ENCODE measurements at places on chromosomes 13 and 19.

DNA sequence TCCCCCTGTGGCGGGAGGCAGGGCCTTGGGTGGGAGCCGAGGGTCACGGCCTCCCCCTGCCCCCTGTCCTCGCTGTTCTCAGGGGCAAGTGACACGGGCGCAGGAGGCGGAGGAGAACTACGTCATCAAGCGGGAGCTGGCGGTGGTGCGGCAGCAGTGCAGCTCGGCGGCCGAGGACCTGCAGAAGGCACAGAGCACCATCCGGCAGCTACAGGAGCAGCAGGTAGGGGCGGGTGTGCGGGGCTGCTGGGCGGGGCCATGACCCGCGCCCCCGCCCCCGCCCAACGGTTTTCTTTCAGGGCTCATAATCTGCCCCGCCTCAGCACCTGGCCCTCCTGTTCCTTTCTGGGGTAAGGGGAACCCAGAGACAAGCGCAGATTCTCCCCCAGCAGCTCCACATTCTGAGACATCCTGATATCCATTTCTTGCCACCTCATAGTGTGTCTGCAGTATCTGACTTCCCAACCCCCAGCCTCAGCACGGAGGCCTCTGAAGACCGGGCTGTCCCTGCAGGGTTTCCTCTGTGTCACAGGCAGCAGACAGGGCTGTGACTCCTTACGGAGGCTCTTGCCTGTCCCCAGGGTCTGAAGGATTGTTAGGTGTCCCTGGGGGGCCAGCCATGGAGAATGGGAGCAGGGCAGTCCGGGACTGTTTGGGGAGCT lies 15.9 kb downstream of the PRR36 start:
- DNase-seq: no peak

- no peak for DNase-seq
Observed at GRCh38 chr13:37067874-37068273, 8.4 kb upstream of the SUPT20H start.

DNA sequence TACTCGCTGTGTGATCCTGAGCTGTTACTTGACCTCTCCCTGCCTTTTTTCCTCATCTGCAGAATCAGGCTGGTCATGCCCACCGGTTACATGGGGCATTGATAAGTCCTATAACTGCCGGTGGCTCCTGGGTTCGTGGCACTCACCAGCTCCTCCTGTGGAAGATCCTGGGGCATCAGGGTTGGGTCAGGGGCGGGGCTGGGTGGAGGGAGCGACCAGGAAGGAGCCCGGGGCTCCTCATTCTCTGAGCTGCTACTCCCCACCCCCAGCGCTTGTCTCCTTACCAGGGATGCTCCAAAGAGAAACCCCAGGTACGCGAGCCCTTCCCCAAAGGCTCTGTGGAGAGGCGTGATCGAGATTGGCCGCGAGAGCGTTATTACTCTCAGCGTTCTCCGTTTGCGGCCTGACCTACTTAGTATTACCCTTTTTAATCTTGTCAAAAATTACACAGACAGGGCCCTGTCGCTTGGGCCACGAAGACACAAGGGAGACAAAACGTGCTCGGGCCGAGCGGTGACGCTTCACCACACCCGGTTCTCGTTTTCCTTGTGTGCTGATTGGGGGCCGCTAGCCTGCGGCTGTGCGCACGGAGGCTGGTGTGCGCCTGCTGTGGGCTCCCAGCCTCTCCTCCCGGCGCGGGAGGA lies 10.7 kb downstream of the HDGFL2 start:
- DNase-seq: no peak

GRCh38 chr19:50981587-50982146 lies 2.0 kb downstream of the KLK7 start:
- no peak for DNase-seq

GRCh38 chr13:31538067-31539042 lies 201.0 kb upstream of the RXFP2 start:
- no peak for DNase-seq

DNA sequence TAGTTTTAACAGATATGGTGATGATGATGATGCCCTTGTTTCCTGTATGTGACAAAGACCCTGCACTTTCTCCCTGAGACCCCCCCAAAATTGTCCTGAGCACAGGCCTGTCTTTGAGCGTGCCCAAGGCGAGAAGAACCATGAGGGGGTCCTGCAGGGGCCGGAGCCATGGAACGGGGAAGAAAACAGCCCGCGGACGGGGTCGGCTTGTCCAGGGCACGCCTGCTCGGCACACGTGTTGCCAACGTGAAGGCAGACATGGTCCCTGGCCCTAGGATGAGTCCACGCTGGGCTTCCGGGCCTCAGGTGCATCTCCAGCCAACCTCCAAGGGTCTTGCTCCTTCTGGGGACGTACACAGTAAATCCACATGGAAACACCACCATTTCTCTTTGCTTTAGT lies 90.8 kb downstream of the SLC7A1 start:
- no peak for DNase-seq

GRCh38 chr19:57317503-57317902 lies 2.8 kb upstream of the ZNF543 start:
- DNase-seq: no peak

GRCh38 chr19:16303755-16304154 lies 20.9 kb upstream of the KLF2 start:
- no peak for DNase-seq

- no peak for DNase-seq
Observed at GRCh38 chr13:103282571-103283450, 216.6 kb upstream of the SLC10A2 start.
